ENCODE measurements at places on chromosomes 7 and 10.
A peak's percentile ranks its signal among the peaks of the same experiment; 100 is the strongest.

DNA sequence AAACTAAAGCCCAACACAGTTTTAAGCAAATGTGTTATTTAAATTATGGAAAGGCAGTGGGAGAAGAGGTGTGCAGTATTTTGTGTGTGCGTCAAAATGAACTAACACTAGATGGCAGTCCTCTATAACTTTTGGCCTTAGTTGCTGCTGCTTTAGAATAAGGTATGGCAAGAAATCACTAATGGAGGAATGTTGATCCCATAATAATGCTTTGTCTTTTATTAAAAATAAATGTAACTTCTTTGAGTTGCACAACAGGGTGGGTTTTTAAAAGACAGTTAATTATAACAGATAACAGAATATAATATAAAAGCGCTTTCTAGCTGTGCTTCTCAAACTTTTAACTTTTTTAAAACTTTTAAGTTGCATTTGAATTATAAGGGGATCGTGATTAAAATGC is 56.4 kb downstream of the BBS9 start:
- DNase-seq: peak; percentile 29

- no peak for DNase-seq
These were observed 94.2 kb downstream of the C10orf90 start for GRCh38 chr10:126576336-126576735.

DNA sequence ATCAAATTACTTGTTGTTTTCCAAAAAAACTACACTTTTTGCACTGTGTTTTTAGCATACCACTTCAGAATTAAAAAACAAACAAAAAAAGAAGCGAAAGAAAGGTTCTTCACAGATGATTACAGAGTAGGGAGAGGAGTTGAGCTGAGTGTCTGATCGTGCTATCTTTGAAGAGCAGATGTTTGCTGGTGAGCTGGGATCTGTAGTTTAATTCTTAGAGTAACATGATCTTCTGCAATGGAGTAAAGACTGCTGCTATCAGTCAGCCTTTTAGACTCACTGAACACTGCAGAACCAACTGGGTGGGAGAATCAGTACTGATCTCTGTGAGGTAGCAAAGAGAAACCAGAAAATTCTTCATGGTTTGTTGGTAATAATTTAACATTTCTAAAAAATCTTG is 1197.8 kb upstream of the SORCS1 start:
- no peak for DNase-seq

DNA sequence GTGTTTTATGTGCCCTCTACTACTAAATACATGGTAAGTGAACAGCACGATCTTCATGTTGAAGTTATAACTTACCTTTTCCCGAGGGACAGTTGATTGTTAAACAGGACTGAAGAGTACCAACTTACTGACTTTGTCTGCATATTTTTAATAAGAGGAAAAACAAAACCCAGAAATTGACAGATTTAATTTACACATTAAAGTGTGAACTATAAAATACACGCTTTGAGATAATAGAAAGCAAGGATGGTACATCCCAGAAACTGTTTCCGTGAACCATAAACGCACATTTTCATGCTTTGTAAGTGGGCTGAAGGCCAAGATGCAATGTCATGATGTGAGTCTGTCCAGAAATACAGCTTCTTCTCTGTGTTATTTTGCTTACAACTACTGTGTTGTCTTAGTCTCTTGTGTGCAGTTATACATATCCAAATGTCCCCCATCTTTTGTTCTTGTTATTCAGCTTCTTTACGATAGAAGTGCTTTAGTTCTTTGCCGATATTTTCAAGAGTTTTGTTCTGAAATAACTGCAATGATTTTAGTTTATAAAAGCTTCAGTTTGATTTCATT is 190.1 kb downstream of the MLLT10 start:
- DNase-seq: no peak

GRCh38 chr10:7282457-7282856 is 128.4 kb downstream of the SFMBT2 start:
- DNase-seq: no peak

Measured in K562 (cell line).